Left ventricle myocardium superior (tissue), 1 donor: ENCODE measurements at places on chromosomes 5 and 9.

DNA sequence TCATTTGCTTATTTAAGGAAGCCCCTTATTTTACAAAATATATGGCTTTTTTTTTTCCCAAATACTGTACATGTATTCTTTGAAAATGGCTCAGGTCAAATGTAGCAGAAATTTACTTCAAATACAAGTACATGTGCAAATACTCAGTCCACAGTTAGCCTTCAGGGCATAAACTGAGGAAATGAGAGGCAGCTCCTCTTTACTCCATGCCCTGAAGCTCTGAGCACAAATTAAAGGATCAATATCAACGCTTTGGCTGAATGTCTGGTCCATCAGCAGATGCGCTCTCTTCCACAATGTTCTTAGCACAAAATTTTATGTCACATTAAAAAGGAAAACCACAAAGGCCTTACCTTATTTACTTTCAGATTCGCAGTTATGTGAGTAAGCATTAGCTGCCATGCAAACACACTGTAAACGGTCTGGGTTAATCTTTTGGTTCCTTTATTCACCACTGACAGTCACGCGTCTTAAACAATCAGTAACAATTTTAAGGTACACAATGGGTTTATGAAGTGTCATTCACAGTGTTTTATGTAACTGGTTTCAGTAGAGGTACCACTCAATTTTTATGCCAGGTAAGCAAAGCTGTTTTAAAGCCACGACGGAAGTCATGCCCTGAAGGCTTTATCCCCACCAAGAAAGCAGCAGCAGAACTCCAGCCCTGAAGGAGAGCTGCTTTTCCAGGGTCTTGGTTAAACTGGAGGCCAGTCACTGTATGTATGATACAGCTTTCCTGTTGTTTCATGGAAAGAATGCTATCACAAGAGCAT is 103.4 kb downstream of the OTULIN start:
- no peak for DNase-seq

DNA sequence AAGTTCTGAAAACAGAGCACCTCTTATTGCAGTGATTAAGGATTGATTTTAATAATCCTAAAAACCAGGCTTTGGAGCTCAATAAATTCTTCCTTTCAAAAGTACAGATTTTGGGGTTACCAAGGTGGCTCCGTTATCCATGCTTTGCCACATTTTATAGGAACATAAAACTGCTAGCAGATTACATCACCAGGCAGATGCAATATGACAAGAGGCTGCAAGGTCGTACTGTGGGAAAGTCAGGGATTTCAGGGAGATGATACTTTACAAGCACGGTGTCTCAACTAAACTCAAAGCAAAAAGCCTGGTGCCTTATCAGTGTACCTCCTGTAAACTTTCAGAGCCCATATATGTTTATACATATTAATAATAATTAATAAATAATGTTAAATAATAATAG is 28.6 kb downstream of the ADAMTSL1 start:
- DNase-seq = no peak

DNA sequence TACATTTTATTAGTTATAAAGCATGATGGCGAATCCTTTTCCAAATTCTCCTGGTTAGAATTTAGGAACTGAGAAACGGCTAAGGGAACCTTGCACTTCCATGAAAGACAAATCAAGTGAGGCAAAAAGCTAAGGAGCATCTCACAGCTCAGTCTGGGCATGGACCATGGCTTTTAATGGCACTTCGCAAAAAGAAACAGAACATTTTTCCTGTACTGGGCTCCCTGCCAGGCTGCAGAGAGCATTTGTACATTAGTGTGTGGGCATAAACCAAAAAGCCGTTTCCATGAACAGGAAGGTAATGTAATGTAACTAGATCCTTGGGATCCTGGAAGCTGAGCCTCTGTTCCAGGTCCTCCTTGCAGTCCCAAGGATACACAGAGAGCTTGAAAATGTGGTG is 354.2 kb downstream of the MRPS30 start:
- DNase-seq = no peak

DNA sequence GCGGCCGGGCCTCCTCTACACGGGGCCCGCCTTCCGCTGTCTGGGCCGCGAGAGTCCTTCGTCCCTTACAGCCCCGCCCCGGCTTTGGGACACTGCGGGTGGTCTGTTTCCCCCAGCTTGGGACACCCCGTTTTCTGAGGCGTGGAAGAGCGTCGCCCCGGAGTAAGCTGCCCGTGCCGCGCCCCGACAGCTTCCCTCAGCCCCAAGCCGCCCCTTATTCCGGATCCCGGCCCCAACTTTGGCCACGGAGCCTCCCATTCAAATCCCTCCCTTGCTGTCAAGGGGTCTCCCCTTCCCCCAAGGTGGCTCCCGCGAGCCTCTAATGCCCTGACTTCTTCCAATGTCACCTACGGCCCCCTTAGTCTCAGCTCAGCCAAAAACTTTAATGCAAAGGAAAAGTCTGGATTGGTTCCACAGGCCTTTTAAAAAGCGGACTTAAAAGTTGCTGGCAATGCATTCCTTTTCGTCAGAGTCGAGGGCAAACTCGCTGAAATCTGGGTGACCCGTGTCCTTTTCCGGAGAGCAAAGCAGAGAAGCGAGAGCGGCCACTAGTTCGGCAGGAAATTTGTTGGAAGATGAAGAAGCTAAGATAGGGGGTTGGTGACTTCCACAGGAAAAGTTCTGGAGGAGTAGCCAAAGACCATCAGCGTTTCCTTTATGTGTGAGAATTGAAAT is 19.8 kb downstream of the EXOSC2 start:
- DNase-seq = no peak

- DNase-seq = no peak
These were observed 3.0 kb downstream of the LAMC3 start for GRCh38 chr9:131012023-131012334.

GRCh38 chr9:85292261-85292660 is 449.5 kb downstream of the AGTPBP1 start:
- DNase-seq = no peak

DNA sequence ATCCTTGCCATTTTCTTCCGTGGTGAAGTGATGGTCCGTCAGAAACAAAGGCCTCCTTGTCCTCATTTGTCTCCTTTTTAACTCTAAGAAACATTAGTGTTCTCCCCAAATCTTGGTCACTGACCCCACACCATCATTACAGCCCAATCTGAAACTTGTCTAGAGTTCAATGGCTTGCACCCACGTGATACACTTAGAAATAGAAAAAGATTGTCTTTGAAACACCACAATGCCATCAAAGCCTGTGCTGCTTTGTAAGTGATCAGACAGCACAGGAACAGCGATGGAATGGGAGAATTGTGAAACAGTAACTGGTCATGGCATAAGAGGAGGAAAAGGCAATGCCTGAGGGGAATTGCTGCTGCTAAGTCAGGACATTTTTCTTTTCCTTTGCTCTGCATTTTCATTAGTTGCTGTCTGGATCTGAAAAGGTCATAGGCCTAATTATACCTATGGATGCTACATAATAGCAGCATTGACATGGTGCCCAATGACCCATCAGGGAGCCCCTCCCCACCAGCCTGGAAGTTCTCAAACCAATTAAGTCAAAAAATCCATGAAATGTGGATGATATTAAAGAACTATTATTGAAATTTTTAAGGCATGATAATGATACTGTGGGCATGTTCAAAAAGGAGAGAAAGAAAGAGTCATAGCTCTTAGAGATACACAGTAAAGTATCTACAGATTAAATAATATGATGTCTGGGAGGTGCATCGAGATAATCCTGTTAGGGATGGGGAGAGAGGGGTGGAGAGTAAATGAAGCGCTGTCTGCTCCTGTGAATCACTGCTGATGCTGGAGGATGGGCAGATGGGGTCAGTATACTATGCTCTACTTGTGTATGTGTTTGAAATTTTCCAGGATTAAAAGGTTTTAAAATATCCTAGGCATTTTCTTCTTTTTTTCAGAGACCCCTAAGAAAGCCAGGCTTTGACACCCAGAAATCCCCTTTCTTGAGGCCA is 83.6 kb downstream of the ENC1 start:
- no peak for DNase-seq

DNA sequence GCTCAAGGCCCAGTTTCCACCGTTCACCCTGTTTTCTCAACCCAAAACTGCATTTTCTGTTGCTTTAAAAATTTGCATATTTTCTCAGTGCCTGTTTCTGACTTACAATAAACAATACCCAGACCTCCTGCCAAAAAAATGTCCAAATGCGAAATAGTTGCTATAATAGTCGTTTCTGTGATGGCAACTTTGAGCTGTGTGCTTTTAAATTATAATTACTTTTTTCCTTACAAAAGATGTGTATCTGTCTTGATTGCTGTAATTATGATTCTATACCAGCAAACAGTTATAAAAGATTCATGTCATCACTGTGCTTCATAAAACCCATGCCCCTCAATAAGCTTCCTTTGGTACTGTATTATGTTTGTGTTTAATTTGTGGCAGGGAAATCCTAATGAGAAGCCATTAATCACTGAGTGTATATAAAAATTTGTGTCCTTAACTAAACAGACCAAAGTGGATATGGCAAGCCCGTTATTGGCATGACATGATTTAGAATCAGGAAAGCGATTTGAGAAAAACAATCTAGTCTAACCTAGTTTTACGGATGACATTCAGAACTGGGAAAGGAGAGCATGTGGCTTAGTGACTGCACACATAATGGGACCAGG is 5.4 kb upstream of the SLC1A3 start:
- DNase-seq = no peak
